ENCODE measurements at places on chromosomes 5 and 9.

DNA sequence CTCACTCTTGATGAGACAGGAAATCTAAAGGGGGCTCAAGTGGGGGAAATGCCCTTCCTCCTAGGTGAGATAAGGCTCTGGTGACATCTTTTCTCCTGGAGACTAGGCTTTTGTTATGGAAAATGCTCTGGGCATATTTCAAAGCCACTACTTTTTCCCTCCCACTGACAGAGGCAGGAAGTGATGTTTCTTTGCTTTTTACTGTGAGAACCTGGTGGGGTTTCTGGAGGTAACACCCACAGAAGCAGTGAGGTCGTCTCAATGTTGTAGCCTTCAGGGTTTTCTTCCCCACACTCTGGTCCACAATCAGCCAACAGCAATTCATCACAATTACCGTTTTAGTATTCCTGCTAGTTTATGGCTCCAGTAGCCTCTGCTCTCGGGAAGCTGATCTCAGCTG, 41.4 kb upstream of the FAM240B start:
- DNase-seq: no peak

- no peak for DNase-seq
Observed at GRCh38 chr5:33445798-33446197, 5.0 kb downstream of the TARS1 start.

DNA sequence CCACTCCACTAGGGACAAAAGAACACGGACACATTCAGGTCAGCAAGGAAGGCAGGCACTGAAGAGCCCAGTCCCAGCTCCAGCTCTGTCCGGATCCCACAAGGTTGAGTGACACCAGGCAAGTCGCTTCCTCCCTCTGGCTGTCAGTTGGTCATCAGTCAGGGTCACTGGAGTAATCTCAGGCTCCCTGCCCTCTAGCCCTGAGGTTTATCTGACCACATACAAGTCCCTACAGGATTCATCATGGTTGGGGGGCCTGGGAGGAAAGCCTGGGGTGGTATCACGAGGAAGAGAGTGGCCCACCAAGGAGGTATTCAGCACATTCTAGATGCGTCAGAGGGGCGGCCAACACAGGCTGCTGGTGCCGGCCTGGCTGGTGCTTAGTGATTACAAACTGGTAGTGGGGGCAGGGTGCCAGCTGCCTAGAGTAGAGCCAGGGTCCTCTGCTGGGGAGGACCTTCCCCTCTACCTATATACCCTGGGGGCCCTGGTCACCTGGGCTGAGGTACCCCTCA, 81.5 kb downstream of the SHB start:
- no peak for DNase-seq

GRCh38 chr9:72400866-72401265, 35.9 kb upstream of the ZFAND5 start:
- DNase-seq: no peak

DNA sequence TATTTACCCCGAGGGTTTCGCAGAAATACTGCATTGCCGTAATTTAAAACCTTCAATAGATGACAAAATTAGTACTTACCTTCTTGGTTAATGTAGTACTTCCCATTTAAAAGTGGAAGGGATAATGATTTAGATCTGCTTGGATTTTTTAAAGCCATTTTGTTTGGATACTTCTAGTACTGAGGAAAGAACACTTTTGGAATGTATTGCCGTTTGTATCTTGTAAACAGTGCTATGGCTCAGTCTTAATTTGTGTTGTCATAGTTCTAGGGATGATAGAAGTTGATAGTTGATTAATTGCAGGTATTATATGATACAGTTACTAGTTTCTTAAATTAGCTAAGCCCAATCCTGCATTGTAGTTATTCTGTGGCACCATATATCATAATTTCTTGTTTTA, 33.1 kb downstream of the TNPO1 start:
- DNase-seq: no peak

- no peak for DNase-seq
Observed at GRCh38 chr9:78261403-78262001, 25.6 kb downstream of the CEP78 start.

GRCh38 chr5:11038772-11039171, 277.7 kb upstream of the DAP start:
- no peak for DNase-seq

GRCh38 chr5:100505984-100506670, 29.0 kb upstream of the FAM174A start:
- no peak for DNase-seq

DNA sequence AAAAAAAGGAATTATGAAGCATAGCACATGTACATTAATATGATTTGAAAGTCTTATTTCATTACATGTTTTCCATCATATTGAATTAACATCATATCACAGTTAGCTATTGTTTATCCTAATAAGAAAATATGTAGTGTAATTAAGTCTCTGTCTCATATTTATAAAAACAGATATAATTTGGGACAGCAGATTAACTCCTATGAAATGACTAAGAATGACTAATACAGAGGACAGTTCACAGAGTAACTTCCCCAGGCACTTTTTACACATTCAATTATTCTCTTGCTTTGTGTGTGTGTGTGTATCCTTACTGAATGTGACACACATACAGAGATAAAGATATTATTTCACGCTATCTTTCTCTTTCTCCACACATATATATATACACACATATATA, 2400.9 kb upstream of the C9orf72 start:
- DNase-seq: no peak

DNA sequence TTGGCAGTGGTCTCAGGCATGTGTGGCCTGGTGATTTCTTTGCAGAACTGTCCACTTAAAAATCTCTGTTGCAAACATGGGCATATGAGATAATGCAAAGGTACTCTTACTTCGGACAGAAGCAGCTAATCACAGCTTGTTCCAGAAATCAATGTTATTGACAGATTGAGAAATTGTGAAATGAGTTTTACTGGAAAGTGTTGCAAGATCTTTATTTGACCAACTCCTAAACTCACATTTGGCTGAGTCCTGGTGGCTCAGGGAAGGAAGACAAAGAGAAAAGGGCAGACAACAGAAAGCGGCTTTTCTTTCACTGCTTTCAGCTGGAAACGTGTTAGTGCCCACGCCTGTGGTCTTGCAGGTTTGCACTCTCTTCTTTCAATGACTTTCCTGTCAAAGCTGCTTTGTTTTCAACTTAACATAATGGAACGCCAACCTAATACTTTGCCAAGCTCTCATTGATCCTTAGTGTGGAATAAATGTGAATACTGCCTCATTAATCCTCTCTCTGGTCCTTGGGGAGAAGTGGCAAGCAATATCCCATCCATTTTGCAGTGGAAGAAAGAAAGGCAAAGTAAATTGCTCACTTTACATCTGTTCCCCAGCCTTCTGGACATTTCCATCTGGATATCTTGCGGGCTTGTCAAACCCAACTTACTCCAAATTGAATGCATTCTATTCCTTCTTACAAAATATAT, 586.4 kb downstream of the LRRC70 start:
- no peak for DNase-seq

- DNase-seq: no peak
Observed at GRCh38 chr9:17813798-17814197, 234.9 kb downstream of the SH3GL2 start.

DNA sequence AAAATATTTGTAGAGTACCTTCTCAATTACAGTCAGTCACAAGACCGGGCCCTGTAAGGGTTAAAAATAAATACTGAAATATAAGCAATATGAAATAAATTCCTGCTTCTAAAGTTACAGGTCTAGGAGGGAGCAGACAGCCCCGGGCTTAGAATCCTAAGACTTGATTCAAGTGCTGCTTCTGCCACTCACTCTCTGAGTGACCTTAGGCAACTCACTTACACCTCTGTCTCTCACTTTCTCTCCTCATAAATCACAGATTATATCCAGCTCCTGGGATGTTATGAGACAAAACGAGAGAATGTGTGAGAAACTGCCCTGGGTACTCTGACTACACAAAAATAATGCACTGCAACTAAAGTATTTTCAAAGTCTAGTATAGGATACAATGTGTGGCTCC, 101.9 kb downstream of the PDE4D start:
- DNase-seq: no peak

DNA sequence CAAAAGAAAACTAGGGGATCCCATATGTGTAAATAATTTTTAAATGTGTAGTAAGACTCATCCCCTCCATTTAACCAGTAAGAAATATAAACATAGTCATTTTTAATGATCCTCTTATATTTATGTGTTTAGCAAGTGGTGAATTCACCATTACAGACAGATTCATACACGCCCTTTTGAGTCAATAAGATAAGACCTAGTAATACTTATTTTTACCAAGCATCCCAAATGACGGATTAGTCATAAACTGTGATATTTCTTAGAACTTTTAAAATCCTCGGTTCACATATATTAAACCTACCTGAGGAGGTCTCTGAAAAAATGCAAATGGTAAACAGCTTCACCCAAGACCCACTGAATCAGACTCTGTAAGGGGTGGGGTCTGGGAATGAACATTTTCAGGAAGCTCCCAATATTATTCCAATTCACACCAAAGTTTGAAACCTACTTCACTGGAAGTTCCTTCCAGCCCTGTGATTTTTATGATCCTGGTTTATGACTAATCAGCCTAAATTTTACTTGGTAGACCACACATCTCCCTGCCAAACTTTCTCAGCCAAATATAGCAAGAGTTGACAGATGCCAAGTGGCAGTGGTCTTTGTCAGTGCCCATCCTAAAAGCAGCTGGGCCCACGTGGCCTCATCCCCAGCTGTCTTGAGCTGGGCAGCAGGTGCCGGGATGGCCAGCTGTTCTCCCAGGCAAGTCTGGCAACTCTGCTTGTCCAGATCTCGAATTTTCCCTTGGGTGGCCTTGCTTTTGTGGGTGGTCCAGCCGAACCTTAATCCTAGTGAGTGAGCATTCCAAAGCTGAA, 559.0 kb upstream of the RGMB start:
- no peak for DNase-seq

DNA sequence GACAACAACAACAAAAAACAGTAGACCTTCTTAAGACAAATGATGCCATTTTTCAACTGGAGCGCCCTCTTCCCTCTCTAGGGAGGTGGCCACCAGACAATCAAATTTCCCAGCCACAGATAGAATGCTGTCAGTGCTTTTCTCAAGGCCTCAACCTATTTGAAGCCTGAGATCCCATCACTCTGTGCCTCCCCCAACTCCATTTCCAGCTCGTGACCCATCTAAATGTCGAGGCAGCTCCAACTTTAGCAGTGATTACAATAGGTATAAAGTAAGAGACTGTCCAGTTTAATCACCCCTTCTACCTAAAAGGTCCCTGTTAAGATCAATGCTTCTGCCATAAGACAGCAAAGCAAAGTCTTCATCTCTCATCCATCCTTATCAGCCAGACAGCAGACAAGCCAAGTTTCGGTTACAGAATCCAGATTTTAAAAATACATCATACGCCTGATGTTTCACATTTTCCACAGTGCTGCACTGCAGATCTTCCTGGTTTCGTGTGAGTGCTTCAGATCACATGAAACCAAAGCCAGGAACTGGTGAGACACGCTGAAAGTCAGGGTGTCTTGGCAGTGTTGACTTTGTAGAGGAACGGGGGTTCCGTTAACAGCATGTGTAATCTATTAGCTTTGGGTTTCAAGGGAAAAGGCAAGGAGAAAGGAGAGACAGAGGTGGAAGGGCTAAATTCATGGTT, 447.8 kb downstream of the ENC1 start:
- DNase-seq: no peak

DNA sequence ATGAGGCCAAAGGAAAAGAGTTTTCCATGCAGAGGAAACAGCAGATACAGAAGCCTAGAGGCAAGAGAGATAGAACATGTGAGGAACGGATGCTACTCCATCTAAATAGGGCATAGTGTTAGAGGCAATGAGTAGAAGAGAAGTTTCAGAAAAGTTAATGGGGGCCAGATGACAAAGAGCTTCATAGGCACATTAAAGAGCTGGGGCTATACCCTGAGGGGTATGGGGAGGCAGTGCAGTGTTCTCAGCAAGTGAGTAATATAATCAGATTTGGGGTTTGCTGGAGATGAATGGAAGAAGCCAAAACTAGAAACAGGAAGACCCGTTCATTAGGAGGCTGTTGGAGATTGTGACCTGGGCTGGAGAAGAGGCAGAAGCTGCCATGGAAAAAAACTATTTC, 87.2 kb downstream of the GLIS3 start:
- DNase-seq: no peak

DNA sequence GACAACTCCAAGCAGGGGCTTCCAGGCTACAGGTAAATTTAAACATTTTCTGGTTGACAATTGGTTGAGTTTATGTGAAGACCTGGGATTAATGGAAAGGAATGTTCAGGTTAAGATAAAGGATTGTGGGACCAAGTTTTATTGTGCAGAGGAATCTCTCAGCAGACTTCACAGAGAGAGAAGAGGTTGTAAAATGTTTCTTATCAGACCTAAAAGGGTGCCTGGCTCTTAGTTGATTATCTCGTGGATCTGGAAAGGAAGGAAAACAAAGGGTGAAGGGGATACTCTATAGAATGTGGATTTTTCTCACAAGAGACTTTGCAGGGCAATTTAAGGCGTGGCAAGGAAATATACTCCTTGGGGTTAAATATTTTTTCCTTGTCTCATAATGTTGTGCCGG, 96.5 kb upstream of the RASGRF2 start:
- no peak for DNase-seq

- no peak for DNase-seq
Observed at GRCh38 chr5:111502956-111503355, 9.4 kb downstream of the STARD4 start.

DNA sequence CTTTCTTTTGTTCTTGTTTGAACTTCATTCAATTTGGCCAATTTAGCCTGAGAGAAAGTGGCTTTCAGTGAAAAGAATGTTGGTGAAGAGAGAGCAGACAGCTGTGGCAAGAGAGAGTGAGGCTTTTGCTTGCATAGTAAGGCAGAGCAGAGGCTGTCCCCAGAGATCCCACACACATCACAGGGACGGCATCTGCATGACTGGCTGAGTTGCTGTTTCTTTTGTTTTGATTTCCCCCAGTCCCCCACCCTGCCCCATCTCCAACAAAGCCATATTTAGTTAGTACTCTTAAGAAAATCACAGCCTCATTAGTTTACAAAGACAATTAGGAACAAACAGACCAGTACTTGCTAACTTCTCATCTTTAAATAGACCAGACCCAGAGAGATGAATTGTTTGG, 363.9 kb upstream of the SEMA6A start:
- DNase-seq: no peak

GRCh38 chr5:94830520-94830919, 212.1 kb downstream of the SLF1 start:
- DNase-seq: no peak

DNA sequence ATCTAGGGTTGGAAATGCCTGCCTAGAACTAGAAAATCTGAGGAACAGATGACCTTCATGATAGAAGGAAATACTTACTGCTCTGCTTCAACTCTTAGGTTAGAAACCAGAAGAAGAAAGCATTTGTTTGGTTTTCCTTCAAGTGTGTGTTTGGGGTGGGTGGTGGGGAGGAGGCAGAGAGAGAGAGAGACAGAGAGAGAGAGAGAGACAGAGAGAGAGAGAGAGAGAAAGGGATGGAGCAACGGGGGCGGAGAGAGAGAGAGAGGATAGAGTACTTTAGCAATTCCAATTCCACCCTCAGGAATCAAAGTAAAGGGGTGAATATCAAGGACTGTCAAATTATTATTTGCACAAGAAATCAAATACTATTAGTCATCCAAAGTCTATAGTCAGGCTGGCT, 29.2 kb upstream of the GCNT4 start:
- no peak for DNase-seq

All from posterior cingulate gyrus (tissue), 11 donors.